ENCODE measurements at places on chromosomes 6 and 20.

- DNase-seq = no peak
Measured at GRCh38 chr6:28537065-28537464, 11.4 kb downstream of the GPX5 start.

DNA sequence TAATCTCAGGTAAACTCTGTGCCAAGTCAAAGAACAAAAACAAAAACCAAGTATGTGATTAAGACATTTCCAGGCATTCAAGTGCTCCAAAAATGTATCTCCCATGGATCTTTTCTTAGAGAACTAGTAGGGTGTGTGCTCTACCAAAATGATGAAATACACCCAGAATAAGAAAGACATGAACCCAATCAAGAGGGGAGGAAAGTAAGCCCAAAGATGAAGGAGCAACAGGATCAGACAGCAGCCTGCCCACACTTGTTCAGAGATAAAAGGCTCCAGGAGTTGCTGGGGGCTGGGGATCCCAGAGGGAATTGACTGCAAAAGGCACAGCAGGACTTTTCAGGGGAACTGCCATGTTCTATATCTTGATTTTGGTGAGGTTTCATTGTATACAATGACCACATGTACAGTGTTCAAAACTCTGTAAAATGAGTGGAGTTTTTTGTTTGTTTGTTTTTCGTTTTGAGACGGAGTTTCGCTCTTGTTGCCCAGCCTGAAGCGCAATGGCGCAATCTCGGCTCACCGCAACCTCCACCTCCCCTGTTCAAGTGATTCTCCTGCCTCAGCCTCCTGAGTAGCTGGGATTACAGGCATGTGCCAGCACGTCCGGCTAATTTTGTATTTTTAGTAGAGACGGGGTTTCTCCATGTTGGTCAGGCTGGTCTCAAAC lies 24.4 kb downstream of the GCM1 start:
- DNase-seq = no peak

DNA sequence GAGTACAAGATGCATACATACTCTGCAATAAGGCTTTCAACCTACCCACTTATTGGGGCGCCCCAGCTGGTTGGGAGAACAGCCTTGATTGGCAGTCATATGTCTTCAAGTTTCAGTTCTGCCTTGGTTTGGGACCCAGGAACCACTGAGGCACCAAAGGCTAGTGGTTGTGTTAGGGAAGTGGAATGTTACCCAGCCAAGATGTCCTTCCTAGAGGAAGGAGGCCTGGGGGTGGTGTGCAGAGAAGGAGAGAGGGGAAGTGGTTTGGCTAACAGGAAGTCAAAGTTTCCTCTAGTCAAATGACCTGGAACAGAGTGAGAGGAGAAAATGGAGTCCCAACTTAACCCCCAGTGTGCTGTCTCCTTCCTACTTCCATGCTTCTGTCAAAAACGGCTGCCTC lies 59.4 kb downstream of the CD164 start:
- DNase-seq = no peak

- DNase-seq = no peak
Measured at GRCh38 chr6:106308985-106309384, 16.6 kb downstream of the ATG5 start.

DNA sequence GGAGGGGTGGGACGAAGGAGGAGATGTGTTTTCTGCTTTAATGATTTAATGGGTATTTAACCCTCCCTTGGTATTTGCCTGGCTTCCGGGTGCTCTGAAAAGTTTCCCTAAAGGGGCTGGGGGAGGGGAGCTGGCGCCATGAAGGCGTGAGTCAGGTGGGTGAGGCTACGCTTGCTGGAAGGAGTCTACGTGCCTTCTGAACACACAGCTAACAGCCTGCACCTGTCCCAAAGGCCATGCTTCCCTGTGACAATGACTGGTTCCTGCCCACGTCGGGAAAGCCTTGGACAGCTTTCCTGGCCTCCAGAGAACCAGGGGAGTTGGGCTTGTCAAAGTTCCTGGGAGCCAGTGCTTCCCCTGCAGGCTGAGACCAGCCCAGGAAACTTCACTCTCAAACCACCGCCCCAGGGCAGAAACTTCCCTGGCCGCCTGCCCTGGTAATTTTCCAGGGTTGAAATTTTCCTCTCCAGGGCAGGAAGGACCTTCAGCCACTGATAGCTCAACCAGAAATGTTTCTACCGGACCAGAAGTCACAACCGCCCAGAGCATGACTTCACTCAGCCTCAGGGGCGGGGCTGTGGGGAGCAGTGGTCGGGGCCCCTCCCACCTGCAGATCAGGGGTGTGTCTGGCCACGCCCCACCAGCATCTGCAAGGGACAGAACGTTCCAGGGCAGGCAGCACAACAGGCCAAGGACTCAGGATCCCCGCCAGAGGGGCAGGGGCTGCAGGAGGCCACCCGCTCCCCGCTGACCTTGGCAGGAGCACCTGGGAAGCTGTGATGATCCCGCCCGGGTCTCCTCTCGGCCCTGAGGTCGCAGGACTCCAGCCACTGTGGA lies 18.6 kb upstream of the SLCO4A1 start:
- peak; percentile 85 for DNase-seq

- DNase-seq = peak; percentile 24
Measured at GRCh38 chr6:138514860-138515540, 15.7 kb upstream of the NHSL1 start.

DNA sequence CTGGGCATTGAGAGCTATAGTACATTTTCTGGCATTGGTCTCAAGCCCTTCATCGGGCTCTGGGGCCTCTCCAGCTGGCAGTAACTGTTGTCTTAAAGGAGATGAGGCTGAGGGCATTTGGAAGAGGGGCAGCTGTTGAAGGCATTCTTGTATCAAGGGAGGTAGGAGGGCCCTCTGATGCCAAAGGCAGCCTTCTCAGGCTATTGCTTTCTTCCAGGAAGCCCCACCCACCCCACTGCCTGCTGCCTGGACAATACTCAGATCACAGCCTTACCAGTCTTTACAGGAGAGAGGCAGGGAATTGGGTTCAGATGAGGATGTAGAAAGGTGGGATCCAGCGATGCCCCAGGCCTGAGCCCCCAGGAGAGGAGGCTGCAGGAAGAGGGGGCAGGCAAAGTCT lies 46.0 kb downstream of the CPXM1 start:
- no peak for DNase-seq

DNA sequence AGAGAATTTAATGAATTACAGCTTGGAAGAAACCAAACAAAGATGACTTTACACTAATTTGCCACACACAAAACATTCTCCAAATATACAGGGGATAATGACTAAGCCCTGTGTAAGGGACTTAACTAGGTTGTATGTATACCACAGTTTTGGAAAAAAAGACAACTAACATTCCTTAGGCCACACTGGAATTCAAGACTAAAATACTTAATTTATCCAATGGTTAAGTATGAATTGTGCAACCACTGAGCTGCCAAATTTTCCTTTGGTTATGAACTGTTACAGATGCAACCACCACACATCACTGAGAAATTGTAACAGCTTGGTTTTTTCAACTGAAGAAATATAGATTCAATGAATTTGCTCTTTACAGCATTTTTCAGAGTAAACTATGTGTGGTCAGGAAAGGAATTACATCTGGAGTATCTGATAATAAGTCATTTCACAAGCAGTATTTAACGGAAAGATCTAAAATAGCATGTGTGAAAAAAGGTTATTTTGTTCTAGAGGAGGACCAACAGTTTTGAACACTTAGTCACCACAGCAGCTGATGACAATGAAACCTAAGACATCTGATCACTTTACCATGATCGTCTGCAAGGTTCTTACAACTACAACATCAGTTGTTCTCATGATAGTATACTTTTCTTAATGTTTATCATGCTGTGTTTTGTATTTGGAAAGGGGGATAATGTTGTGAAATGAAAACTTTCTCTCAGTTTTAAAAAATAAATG lies 318.8 kb downstream of the BCKDHB start:
- no peak for DNase-seq

- no peak for DNase-seq
Measured at GRCh38 chr20:11378252-11378651, 539.4 kb upstream of the BTBD3 start.

- peak; percentile 66 for DNase-seq
Measured at GRCh38 chr6:167706313-167707109, 120.2 kb upstream of the AFDN start.

DNA sequence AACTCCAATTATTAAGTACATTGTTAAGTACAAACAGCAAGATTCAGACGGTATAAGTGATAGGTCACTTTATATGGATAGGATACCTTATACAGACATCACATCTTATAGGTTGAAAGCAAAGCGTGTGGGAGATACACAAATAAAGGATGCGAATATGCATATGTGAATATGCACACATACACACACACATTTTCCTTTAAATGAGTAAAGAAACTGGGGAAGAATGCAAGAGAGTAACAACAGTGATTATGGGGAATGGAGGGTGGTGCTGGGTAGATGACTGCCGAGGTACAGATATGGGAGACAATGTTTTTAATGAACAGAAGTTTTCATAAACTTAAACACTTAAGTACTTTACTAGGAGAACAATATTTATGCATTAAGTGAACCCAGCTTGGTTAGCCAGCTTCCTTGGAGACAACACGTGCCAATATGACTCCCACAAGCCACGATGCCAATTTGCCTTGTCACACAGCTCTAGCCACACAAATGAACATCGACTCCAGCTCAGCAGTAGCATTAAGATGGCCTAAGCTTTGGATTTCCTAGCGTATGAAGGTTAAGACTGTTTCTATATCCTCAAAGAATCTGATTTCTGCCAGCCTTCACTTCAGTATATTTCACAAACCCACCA lies 96.6 kb downstream of the EPB41L2 start:
- no peak for DNase-seq

DNA sequence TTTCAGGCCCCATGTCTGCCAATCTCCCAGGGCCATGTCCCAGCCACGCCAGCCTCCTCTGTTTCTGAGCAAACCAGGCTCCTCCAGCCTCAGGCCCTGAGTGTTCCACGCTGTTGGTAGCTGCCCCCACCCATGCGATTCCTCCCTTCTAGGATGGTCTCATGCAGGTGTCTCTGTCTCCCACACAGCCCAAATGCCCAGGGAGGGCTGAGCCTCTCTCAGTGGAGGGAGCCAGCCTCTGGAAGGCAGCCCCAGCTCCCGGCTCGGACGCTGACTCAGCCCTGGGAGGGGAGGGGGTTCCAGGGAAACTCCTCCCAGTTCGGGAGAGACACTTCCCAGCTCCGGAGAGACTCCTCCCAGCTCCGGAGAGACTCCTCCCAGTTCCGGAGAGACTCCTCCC lies 122.9 kb upstream of the AFDN start:
- DNase-seq = no peak

GRCh38 chr20:25308671-25309394 lies 60.9 kb downstream of the PYGB start:
- DNase-seq = peak; percentile 4

DNA sequence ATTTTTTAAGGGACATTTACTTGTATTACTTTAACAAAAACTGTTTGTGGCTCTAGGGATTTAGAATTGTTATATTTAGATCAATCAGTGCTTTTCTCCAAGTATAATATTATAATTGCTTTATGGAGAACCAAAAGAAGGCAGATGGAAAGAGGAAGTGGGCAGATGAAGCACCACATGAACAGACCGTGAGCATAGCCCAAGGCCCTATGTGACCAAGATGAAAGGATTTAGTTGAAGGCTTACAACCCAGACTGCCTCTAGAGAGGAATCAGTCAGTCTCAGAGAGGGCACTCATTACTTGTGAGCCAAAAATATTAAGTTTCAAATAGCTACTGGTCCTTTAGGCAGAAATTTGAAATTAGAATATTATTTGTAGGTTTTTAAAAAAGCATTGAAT lies 102.3 kb upstream of the IMPG1 start:
- DNase-seq = no peak

GRCh38 chr6:65671922-65672321 lies 35.1 kb downstream of the EYS start:
- DNase-seq = no peak

GRCh38 chr6:125486881-125487280 lies 185.1 kb upstream of the HDDC2 start:
- DNase-seq = no peak

DNA sequence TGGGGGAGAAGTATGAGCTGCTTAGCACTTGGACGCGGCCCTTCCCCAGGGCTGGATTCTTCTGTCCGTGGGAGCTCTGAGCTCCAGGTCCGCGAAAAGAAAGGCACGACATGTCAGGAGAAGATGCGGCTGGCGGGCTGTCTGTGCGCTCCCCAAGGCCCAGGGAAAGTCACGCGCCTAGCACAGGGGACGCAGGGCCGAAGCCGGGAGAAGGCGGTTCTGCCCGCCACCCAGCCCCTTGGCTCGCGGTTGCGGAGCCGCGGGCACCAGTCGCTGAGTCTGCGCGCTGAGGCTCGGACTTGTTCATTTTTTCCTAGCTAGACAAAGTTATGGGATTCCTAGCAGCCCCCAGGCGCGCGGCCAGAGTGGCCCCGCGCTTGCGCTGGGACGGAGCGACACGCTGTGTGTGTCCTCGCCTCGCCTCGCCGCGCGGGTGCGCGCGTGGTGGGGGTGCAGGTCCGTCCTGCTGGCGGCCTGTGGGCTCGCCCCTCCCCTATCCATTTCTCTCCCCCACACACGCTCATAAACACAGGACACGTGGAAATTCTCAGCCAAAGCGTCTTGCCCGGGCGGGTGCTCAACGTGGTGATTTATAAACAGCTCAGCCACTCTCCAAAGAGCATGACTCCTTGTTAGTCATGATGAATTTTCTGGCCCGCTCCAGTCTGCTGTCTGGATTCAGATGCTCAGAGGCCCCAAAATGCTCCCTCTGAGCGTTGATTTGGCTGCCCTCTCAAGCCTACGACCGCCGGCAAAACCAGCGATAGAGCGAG lies 1.9 kb upstream of the POU3F2 start:
- DNase-seq = no peak

GRCh38 chr6:166713434-166714186 lies 86.6 kb upstream of the RPS6KA2 start:
- DNase-seq = no peak

GRCh38 chr6:166563200-166563599 lies 23.3 kb downstream of the RAMACL start:
- DNase-seq = no peak

GRCh38 chr6:75830959-75831885 lies 82.2 kb downstream of the MYO6 start:
- no peak for DNase-seq

- no peak for DNase-seq
Measured at GRCh38 chr20:56004007-56004406, 1.3 kb downstream of the CBLN4 start.

- DNase-seq = no peak
Measured at GRCh38 chr6:79450984-79451383, 86.2 kb downstream of the LCA5 start.

DNA sequence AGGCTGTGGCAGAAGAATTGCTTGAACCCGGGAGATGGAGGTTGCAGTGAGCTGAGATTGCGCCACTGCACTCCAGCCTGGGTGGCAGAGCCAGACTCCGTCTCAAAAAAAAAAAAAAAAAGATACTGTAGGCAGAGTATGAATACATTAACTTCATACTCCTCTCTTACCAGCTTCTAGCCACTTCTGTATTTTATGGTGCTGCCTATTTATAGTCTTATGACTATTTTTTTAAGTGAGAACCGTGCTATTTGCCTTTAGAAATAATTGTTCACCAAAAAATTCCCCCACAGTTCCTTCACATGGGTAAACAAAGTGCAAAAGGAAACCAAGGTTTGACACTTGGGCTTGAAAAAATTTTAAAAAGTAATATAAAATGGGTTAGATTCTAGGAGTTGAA lies 1.5 kb upstream of the SNRNP48 start:
- no peak for DNase-seq

- DNase-seq = no peak
Measured at GRCh38 chr6:160275511-160276003, 16.9 kb upstream of the SLC22A2 start.

GRCh38 chr20:50595988-50596693 lies 86.0 kb downstream of the PTPN1 start:
- DNase-seq = no peak

GRCh38 chr6:44234101-44235025 lies 11.0 kb downstream of the SLC29A1 start:
- DNase-seq = no peak
